ENCODE measurements at places on chromosomes 5 and 9.

DNA sequence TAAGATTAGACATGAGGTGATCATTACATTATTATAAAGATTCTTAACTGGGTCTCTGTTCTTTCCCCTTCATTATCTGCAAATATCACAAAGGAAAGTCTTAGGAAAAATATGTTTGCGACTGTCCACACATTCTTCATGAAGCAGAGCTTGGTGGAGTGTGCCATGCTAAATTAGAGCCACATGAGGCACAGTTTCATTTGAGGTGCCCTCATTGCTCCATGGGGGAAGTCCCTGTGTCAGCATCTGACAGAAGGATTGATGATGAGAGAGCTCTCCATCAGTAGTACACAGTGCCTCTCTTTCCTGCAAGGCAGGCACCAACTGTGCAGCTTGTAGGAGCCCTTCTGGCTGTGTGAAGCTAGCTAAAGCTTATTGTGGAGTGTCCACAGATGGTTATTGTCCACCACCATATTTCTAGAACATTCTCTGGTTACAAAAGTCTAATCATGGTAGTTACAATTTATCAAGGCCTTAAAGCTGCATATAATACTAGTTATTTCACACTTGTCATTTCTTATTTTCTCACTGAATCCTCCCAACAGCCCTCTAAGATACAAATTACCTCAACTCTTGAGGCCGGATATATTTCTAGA, 63.9 kb downstream of the C9orf152 start:
- no peak for DNase-seq

GRCh38 chr9:98614941-98615340, 93.8 kb downstream of the GABBR2 start:
- DNase-seq, result no peak

GRCh38 chr5:123157791-123158581, 68.9 kb downstream of the PRDM6 start:
- DNase-seq, result no peak

DNA sequence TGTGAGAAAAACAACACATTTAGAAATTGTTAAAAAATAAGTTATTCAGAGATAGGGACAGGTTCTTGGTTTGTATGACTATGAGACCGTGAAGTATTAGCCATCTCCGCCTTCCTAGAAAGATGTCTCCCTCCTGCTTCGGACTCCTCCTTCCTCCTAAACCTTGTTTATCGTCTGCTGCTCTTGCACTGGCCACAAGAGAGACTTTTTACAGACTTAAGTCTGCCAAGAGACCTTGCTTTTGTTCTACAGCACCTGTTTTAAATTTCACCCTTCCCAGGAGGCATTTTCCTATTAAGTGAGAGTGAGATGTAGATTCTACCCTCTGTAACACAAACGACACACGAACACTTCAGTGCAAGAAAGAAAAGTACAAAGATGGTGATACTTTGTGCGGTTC, 274.6 kb downstream of the ARHGEF28 start:
- no peak for DNase-seq

GRCh38 chr5:143021595-143021994, 251.4 kb downstream of the ARHGAP26 start:
- DNase-seq, result no peak

DNA sequence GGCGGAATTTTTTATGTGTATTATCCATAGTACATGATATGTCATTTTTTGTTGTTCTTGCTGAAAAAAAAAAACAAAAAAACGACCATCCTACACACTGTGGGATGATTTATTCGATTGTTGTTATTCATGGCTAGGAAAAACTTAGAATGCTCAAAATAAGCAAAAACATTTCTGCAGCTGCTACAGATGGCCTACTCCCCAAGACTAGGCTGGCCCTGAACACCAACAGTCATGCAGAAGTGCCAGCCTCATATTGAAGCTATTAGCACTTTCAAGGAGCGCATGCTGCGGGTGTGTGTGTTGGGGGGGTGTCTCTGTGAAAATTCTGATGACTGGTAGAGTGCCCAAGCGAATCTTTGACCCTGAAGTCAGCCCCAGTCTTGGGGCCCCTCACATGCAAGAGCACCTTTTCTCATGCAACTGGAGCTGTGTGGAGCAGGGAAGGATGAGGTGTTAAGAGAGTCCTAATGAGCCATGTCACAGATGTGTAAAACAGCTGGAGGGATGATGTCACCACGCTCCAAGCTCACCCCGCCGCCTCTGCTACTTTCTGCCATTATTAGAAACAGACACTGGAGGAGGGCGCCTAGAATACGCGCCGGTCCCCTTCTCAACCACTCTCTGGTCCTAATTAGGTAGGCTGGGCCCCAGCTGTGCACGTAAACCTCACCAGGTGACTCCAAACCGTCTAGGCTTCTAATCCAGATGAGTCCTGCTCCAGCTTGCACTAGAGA, 61.0 kb upstream of the SMIM23 start:
- no peak for DNase-seq

- DNase-seq, result no peak
Observed at GRCh38 chr9:88090151-88090581, 48.1 kb downstream of the SPATA31C2 start.

All from stimulated activated CD4-positive, alpha-beta T cell treated with anti-CD3 and anti-CD28 coated beads, Interleukin-1b, Interleukin-23, amount 100 ng/mL, for 24 hours (primary cell).